Activated T-cell treated with anti-CD3 and anti-CD28 coated beads for 4 hours (primary cell): ENCODE measurements at places on chromosomes 2 and 18.

DNA sequence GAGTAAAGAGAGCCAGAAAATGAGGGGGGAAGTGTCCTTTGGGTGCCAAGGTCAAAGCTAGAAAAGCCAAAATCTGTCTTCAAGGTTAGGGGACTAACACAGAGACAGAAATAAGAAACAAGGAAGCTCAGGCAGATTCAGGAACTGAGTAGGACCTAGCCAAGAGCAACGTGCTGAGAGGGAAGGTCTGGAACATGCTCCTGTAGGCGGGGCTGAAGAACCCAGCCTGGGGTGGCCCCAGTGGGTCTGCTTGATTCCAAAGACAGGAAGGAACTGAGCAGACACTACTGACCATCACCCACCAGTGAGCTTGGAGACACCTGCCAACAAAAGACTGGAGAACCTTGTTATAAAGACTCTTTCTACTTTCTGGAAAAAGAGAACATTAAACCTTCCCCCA is 105.1 kb downstream of the SP3 start:
- DNase-seq: no peak

- no peak for DNase-seq
Measured at GRCh38 chr18:40692871-40693270, 1262.2 kb upstream of the PIK3C3 start.

GRCh38 chr18:80033181-80034067 is 810 bp upstream of the RBFA start:
- DNase-seq: peak; percentile 83

DNA sequence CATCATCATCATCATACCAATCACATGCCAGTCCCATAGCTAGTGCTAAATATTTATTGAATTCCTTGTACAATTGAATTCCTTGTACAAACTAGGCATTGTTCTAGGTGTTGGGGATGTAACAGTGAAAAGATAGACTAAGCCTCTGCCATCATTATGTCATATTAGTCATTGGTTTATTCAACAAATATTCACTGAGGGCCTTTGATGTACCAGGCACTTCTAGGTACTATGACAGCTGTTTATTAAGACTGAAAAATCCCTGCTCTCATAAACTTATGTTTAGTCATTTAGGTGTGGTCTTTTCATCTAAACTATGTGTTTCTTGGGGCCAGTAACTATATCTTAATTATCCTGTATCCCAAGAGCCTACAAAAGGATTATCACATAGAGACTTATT is 412.3 kb upstream of the ETAA1 start:
- no peak for DNase-seq

DNA sequence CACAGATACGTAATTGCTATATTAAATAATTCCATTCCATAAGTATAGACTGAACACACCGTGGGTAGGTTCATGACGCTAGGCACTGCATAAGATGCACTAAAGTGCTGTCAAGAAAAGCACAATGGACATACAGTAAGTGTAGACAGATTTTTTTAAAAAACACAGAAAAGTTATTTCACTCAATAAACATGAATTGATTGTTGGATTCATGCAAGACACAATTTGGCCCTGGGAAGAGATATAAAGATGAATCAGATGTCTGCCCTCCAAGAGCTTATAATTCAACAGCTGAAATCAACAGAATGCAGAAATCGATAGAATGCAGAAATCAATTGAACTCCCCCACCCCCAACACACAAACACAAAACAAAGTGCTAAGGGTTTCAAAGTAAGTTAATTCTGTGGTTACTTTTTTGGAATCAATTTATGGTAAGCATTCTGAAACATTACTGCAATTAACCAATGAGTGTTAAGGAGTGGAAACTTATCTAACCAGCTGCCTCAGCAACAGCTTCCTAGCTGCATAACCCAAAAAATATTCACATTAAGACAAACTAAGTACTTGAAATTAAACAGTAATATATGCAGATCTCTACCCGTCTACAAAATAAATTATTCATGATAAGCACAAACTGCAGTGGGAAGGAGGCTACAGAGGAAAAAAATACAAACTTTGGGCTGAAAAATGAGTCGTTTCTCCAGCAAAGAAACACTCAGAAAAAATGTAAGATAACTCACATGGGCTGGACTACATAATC is 1.6 kb downstream of the NBAS start:
- DNase-seq: no peak

DNA sequence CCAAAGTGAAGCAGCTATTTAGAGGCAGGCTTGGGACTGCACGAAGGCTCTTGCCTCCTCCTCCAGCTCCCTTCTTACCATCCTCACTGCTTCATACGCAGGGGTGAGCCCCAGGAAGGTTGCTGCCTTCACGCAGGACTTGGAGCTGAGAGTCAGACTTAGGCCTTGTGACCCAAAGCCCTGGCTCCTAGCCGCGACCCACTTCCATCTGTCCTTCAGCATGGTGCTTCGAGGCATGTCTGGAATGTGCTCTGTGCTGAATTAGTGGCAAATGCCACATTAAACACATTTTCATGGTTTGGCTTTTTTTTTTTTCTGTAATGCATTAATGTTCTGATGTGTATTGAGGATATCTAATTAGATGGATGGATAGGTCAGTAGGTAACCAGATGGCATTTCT is 37.5 kb downstream of the ITGB1BP1 start:
- DNase-seq: no peak

DNA sequence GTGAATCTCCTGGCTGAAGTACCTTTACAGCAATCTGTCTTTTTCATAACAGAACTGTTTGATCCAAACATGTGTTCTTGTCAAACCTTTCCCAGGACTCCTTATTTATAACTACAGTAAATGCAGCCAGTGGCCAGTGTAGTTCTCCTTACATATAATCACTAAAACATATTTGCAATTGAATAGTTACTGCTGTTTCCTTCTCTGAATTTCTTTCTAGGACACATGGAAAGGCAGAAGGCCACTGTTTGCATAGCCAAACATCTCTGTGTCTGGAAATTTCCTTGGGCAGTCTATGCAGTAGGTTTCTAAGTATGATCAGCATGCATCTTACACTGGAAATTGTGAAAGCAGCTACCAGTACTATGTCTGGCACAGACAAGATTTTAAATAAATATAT is 57.4 kb upstream of the COL3A1 start:
- no peak for DNase-seq

GRCh38 chr2:40507432-40507831 is 55.5 kb upstream of the SLC8A1 start:
- no peak for DNase-seq

DNA sequence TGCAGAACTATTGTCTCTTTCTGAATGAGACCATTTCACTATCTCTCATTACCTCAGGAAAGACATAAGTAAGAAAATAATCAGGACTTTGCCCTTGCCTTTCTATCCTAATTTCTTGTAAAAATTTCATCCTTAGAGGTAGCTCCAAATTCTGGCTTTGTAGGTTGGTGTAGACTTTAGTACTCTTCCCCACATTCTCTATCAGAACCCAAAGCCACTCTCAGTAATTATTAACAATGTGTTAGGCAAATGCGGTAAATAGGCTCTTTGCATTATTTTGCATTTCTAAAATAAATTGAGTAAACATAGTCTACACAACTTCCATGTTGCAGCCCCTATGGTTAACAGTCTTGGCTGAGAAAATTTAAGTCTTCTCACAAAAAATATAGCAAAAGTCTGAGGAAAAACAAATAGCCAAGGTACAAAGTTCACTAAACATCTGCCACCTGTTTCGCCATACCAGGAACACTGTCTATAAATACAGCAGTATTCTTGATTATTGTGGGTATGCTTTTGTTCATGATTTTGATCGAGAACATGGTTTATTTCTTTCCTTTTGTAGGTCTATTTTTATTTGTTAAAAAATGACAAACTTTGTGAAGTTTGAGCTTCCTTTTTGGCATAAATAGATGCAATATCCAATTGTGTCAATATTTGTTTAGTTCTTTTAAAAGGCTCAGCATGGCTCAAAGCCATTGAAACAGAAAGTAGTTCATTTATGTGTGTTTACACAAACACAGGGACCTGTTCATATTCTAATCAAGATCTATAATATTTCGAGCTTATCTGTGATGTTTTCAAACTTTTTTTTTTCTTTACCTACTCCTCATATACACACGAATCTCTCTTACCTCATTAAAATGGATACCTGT is 1061.5 kb downstream of the CNTNAP5 start:
- no peak for DNase-seq

GRCh38 chr2:198106621-198107385 is 302.4 kb downstream of the PLCL1 start:
- DNase-seq: no peak

GRCh38 chr2:202786842-202787241 is 84.7 kb downstream of the ICA1L start:
- DNase-seq: no peak

GRCh38 chr2:158996378-158996993 is 28.0 kb downstream of the TANC1 start:
- DNase-seq: no peak

- DNase-seq: no peak
Measured at GRCh38 chr18:46167971-46168370, 63.8 kb downstream of the HAUS1 start.

GRCh38 chr2:39550701-39551285 is 113.7 kb upstream of the MAP4K3 start:
- DNase-seq: no peak

- DNase-seq: no peak
Measured at GRCh38 chr2:202035941-202036372, 2.3 kb downstream of the FZD7 start.

GRCh38 chr2:126668254-126668653 is 12.3 kb downstream of the GYPC start:
- no peak for DNase-seq

GRCh38 chr2:24259316-24259715 is 84.5 kb downstream of the FAM228A start:
- DNase-seq: no peak

- DNase-seq: no peak
Measured at GRCh38 chr2:234795272-234795920, 156.4 kb upstream of the SH3BP4 start.

GRCh38 chr2:61911510-61911909 is 6.0 kb downstream of the COMMD1 start:
- no peak for DNase-seq
